Spinal cord (tissue), 10 donors: ENCODE measurements at places on chromosomes 4 and X.

GRCh38 chrX:115344885-115345614, 55.5 kb downstream of the LUZP4 start:
- peak; percentile 90 for DNase-seq

GRCh38 chr4:7654550-7655445, 220.1 kb upstream of the PSAPL1 start:
- DNase-seq, result peak; percentile 67

DNA sequence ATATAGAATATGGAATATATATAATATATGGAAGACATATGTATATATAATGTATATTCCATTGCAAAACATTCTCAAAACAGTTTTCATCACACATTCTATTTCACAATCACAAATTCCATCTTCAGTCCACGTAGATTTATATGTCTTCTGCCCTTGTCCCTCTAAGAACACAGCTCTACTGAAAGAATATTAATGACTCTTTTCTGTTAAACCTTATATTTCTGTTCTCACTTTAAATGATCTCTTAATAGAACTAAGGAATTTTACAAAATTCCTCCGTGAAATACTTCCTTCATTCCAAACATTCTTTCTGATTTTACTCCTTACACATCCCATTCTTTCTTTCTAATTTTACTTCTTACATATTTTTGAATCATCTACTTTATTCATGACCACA, 1043.1 kb upstream of the PABPC4L start:
- DNase-seq, result no peak

DNA sequence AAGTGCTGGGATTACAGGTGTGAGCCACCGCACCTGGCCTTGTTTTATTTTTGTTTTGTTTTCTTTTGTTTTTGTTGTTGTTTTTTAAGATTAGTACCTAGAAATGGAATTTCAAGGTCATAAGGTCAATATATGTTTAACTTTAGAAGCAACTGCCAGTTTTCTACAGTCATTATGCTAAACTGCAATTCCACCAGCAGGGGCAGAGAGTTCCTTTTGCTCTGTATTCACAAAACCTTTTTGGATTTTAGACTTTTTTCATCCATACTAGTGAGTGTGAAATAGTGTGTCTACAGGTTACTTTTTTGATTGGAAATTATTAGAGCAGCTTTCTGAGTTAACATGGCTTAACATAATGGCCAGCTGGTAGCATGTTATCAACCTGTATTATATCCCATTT, 580.6 kb downstream of the TRIML1 start:
- DNase-seq, result no peak

DNA sequence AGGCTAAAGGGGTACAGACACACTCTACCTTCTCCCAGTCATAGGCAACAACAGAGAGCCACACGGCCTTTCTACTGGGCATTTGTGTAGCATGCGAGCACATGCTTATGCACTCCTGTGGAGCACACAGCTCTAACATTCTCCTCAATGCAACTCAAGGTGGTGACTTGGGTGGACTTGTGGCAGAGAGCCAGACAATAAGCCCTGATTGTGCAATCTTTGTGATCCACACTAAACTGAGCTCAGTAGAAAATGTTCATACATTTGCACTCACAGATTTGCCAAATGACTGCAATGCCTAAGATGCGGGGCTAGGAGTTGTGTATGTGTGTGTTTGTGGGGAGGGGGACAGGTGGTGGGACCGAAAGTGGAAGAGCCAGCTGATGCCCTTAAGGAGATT, 31.4 kb upstream of the SETD7 start:
- no peak for DNase-seq

GRCh38 chr4:165905405-165906027, 32.5 kb downstream of the TLL1 start:
- DNase-seq, result no peak
